ENCODE measurements at places on chromosomes 4 and X.

- no peak for DNase-seq
Observed at GRCh38 chr4:2886161-2886560, 42.5 kb downstream of the ADD1 start.

GRCh38 chr4:174860588-174860987 is 31.5 kb upstream of the GLRA3 start:
- no peak for DNase-seq

DNA sequence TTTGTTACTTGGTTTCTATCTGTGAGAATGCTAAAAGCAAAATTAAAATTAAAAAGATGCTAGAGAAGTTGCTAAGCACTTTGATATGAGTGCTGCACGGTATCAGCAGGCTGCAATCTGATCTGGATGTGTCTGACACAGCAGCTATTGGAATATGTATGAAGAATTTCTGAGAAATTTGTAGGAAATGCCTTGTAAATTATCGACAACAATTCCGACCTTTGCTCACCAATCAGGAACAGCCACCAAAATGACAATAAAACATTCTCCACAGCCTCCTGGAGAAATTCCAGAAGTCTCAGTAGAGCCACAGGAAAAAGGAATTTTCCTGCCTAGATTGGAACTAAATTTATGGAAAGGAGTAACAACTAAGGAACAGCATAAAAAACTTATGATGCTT is 82.5 kb downstream of the TIGD2 start:
- DNase-seq = no peak

- DNase-seq = no peak
Observed at GRCh38 chrX:28595346-28595745, 8.1 kb downstream of the IL1RAPL1 start.

GRCh38 chrX:148084611-148085010 is 103.5 kb downstream of the FMR1NB start:
- no peak for DNase-seq

- no peak for DNase-seq
Observed at GRCh38 chr4:1277667-1278665, 11.7 kb upstream of the MAEA start.

GRCh38 chrX:45768666-45769236 is 568.1 kb upstream of the DIPK2B start:
- DNase-seq = no peak

Measured in esophagus squamous epithelium (tissue), 5 donors.